Muscle of back (tissue), 13 donors: ENCODE measurements at places on chromosomes 1 and 21.
A peak's percentile ranks its signal among the peaks of the same experiment; 100 is the strongest.

GRCh38 chr1:113976609-113977278, 2.5 kb upstream of the OLFML3 start:
- peak; percentile 62 for DNase-seq

GRCh38 chr1:165496501-165496900, 47.3 kb upstream of the LRRC52 start:
- peak; percentile 59 for DNase-seq

- DNase-seq, result no peak
Observed at GRCh38 chr1:185291652-185292051, 25.4 kb downstream of the IVNS1ABP start.

DNA sequence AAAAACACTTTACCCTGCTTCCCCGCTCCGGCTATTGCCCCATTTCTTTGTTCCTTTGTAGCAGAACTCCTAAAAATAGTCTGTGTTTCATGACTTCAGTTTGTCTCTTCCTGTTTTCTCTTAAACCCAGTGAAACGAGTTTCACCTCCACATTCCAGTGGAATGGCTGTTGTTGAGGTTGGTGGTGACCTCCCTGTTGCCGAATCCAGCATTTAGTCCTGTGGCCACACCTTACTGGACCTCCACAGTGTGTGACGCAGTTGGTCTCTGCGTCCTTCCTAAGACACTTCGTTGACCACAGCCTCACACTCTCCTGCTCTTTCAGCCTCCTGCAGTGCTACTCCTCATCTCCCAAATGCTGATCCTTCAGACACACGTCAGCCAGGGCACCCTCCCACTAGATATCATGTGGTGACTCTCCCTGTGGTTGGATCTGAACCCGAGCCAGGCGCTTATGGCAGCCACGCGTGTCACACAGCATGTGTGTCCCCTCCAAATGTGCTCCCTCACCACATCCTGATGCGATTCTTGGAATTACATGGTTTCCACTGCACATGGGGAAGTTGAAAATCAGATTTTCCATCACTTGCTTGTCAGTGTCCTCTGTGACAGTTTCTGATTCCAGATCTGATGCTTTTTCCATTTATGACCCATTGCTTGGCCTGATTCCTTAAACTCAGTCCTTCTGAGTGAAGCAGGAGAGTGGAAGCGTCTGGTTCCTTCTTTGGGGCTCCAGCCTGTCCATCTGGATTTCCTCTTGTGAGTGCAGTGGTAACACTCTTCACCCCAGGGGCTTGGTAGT, 99.1 kb upstream of the ARTN start:
- no peak for DNase-seq

DNA sequence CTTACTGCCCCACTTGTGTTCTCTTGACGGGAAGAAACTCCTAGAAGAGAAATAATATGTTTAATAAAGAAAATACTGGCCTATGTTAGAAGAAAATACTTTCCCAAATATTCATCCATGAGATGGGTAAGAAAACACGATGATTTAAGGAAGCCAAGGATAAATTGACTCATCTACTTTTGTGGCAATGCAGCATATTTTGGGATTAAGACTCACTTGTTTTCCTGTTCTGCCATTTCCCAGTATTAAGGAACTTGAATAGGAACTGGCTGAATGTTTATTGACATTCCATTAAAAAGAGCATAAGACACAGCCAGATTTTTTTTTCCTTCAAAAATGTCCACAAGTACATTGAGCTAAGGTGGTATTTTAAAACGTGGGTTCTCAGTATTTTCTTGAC, 10.9 kb upstream of the ADAMTS5 start:
- DNase-seq, result no peak

DNA sequence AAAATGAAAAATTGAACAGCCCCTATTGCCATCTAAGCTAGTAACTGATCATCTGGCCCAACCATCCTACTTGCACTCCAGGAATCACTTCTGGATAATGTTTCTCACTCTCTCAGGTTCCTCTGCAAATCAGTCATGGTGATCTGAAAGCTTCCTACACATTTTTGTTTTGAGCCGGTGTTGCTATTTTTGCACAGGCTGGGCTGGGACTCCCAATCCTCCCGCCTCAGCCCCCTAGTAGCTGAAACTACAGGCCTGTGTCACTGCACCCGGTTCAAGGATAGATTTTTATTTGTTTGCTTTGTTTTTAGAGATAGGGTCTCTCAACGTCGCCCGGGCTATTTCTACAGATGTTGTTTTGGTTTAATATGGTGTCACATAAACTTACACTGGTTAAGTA, 40.5 kb upstream of the HMCN1 start:
- no peak for DNase-seq

DNA sequence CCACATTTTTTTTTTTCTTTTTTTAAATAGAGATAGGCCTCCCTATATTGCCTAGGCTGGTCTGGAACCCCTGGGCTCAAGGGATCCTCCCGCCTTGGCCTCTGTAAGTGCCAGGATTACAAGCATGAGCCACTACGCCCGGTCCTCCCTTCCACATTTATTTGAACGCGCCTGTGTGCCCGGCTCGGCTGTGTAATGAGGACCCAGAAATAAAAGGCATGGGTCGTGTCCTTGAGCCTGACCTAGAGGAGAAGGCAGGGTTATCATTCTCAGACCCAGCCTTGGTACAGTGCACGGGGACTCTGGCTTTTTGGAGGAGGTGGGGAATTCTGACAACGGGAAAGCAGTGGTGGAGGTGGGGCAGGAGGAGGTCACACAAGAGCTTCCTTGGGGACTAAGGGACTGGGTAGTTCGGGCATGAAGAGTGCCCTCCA, 841 bp downstream of the CENPF start:
- DNase-seq, result no peak

DNA sequence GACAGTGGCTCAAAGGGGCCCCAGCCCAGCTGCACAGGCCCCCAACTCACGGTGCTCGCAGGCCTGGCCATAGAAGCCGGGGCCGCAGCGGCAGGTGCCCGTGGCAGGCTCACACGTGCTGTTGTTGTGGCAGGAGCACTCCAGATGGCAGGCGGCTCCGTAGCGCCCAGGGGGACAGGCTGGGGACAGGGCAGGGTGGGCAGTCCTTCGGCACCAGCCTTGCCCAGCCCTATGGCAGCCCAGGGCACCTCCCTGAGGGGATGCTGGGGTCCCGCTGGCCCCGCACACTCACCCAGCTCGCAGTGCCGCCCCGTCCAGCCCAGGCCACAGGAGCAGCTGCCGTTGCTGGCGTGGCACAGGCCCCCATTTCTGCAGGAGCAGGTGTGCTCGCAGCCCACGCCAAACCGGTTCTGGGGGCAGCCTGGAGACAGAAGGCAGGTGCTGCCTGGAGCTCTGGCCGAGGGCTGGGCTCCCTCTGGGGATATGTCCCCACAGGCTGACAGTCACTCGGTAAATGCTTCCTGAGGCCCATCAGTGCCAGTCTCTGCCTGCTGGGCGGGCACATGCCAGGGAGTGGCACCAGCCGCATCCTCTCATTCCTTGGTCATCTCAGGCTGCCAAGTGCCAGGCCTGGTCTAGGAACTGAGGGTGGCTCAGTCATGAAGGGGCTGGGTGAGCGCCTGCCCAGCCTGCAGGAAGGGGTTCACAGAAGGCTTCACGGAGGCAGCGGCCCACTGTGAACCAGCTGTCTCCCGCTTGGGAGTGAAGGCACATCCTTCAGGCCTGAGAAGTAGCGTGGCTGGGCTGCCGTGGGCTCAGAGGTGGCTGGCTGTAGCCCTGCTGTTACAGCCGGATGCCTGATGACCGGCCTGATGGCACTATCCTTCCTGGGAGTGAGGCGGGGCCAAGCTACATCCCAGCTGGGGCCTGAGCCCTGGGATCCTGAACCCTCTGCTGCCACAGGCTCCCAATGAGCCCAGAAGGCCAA, 40.1 kb downstream of the ARHGEF16 start:
- no peak for DNase-seq

- DNase-seq, result no peak
Observed at GRCh38 chr1:108028841-108029388, 63.9 kb upstream of the VAV3 start.

DNA sequence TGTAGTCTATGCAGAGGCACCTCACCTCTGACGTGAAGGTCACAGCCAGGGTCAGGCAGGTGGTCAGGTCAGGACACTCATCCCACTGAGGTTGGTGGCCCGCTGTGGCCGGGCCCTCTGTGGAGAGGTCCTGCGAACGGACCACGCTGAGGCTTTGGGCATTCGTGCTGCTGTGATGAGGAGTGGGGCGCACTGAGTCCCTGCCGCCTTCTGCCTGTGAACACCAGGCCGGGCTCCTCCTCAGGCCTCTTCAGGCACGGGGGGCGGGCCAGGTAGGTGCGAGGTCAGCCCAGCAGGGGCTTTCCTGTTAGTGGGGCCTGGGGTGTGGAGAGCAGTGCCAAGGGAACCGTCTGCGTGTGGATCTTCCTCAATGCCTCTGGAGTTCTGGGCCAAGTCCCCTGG, 39.0 kb downstream of the COQ8A start:
- DNase-seq, result no peak
